ENCODE measurements at places on chromosomes 1 and 21.

GRCh38 chr21:25983745-25984144 lies 186.8 kb downstream of the APP start:
- DNase-seq: no peak

- DNase-seq: peak; percentile 63
These were observed 33.9 kb upstream of the GPR25 start for GRCh38 chr1:200838676-200839445.

- no peak for DNase-seq
These were observed 211.1 kb downstream of the MRPL39 start for GRCh38 chr21:25396135-25396711.

DNA sequence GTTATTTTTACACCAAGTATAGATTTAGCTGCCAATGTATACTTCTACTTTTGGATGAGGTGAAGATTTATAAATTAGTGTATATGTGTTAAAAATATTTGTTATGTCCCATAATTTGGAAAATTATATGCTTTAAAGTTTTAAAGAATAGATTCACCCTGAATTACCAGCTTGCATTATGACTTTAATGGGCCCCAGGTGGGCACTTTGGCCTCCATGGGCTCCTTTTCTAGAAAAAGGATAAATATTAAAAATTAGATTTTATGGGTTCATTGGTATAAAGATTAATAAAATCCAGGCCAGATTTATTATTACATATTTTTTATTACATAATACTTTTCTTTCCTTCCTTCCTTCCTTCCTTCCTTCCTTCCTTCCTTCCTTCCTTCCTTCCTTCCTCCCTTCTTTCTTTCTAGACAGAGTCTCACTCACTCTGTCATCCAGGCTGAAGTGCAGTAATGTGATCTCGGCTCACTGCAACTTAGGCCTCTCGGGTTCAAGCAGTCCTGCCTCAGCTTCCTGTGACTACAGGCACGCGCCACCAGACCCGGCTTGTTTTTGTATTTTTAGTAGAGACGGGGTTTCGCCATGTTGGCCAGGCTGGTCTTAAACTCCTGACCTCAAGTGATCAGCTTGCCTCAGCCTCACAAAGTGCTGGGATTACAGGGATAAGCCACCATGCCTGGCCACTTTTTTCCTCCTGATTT lies 21.9 kb downstream of the KMO start:
- DNase-seq: no peak

DNA sequence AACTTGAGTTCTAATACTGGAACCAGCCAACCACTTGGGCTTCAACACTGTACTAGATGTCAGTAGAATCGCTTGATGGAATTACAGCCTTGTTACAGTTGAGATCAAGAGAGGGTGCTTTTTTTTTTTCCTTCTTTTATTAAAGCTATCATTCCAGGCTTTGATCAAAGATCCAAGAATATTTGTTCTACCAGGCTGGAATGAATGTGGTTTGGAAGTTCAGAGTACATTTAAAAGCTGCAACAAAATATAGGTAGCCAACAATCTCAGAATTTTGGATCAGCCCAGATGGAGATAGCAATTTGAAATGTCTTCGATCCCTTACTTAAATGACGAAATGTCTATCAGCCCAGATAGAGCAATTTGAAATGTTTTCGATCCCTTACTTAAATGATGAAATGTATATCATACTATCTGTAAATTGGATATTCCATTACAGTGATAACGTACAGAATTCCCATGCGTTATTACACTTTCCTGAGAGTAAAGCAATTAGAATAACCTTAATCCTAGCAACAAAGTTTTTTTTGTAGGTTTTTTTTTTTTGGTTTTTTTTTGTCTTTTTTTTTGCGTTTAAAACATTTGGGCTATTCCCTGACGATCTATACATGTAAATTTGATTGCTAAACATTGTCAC lies 3.6 kb downstream of the ZNF281 start:
- DNase-seq: no peak

- peak; percentile 72 for DNase-seq
These were observed 2.1 kb upstream of the KIF21B start for GRCh38 chr1:201025571-201026002.

- peak; percentile 53 for DNase-seq
These were observed 15.9 kb downstream of the COL8A2 start for GRCh38 chr1:36109041-36109679.
